ENCODE measurements at places on chromosomes 16 and 17.

GRCh38 chr17:42521036-42521435 lies 15.0 kb upstream of the NAGLU start:
- no peak for DNase-seq

GRCh38 chr17:17084941-17085340 lies 42.7 kb downstream of the MPRIP start:
- DNase-seq, result no peak

GRCh38 chr17:38867179-38867967 lies 2.5 kb upstream of the LASP1 start:
- no peak for DNase-seq

DNA sequence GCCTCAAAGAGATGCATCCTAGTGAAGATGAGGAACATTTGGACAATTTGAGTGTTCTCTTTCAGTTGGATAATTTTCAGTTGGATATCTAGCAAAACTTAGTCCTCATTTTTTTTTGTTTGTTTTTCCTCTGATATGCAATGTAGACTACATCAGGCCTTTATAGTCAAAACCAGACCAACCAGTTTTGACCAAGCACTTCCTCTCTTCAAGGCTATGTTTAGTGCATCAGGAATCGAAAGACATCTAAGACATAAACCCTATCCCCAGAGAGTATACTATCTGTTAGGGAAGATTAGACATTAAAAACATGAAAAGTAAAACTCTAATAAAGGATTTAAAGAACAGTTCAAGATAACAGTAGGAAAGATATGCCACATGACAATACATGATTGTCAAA lies 256.1 kb downstream of the IRX3 start:
- DNase-seq, result no peak

- peak; percentile 47 for DNase-seq
Measured at GRCh38 chr17:37774504-37774903, 29.6 kb upstream of the HNF1B start.

GRCh38 chr16:84307209-84307954 lies 12.7 kb downstream of the WFDC1 start:
- DNase-seq, result no peak

- no peak for DNase-seq
Measured at GRCh38 chr16:66948134-66948836, 12.8 kb upstream of the CES3 start.

- DNase-seq, result no peak
Measured at GRCh38 chr17:4881761-4882555, 17.4 kb upstream of the C17orf107 start.

GRCh38 chr17:80649672-80650330 lies 105.2 kb downstream of the RPTOR start:
- peak; percentile 71 for DNase-seq

GRCh38 chr17:12492450-12492849 lies 173.2 kb upstream of the MYOCD start:
- no peak for DNase-seq

- no peak for DNase-seq
Measured at GRCh38 chr16:86431540-86431939, 78.8 kb upstream of the FOXF1 start.

- no peak for DNase-seq
Measured at GRCh38 chr17:59349178-59349577, 17.7 kb downstream of the YPEL2 start.

- DNase-seq, result no peak
Measured at GRCh38 chr16:88013091-88013609, 61.9 kb downstream of the BANP start.

- no peak for DNase-seq
Measured at GRCh38 chr17:47935961-47936360, 5.4 kb upstream of the PNPO start.

GRCh38 chr17:58531122-58531521 lies 16.7 kb upstream of the MTMR4 start:
- DNase-seq, result no peak

- DNase-seq, result no peak
Measured at GRCh38 chr17:21012736-21013135, 30.1 kb downstream of the USP22 start.

- DNase-seq, result peak; percentile 44
Measured at GRCh38 chr17:50834429-50835300, 721 bp upstream of the WFIKKN2 start.

- no peak for DNase-seq
Measured at GRCh38 chr16:74874123-74874522, 99.5 kb upstream of the FA2H start.

DNA sequence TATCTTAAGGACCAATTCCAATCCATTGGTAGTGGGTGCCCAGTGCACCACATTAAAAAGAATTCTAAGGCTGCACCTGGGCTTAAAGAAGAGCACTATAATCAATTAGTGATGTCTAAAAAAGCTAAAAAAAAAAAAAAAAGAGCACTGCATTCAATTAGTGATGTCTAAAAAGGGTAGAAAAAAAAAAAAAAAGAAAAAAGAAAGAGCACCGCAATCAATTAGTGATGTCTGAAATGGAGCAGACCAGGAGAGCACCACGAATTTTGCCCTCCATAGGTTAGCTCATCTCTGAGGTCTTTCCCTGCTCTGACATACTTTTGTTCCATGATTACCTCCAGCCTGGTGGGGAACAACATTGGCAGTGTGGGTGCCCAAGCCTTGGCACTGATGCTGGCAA lies 18.9 kb upstream of the CYLD start:
- DNase-seq, result no peak

- DNase-seq, result no peak
Measured at GRCh38 chr17:6035801-6036394, 34.3 kb upstream of the WSCD1 start.

DNA sequence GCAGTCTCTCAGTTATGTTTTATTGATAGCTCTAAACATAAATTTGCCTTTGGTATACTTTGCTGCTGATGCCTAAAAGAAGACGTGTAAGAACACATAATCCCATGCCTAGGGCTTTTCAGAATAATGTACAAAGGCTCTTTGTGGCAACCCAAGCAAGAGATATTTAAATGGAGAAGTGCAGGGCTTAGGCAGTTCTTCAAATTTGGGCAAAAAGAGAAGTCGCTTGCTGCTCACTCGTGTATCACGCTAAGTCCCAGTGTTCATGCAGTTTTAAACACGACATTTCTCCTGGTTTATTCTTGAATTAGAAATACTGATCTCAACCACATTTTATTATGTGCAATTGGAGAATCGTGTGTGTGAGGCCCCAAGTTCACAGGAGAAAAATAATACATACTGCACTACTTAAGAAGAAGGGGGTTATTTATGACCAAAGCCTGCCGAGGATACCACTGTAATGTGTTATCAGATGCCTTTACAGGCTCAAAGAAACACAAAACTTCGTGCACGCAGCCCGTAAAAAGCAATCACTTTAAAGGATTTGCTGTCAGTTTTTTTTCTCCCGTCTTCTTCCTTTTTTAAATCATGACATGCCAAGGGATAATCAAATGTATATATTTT lies 22.5 kb upstream of the IRX6 start:
- DNase-seq, result no peak

GRCh38 chr16:79466111-79466510 lies 134.4 kb downstream of the MAF start:
- no peak for DNase-seq

DNA sequence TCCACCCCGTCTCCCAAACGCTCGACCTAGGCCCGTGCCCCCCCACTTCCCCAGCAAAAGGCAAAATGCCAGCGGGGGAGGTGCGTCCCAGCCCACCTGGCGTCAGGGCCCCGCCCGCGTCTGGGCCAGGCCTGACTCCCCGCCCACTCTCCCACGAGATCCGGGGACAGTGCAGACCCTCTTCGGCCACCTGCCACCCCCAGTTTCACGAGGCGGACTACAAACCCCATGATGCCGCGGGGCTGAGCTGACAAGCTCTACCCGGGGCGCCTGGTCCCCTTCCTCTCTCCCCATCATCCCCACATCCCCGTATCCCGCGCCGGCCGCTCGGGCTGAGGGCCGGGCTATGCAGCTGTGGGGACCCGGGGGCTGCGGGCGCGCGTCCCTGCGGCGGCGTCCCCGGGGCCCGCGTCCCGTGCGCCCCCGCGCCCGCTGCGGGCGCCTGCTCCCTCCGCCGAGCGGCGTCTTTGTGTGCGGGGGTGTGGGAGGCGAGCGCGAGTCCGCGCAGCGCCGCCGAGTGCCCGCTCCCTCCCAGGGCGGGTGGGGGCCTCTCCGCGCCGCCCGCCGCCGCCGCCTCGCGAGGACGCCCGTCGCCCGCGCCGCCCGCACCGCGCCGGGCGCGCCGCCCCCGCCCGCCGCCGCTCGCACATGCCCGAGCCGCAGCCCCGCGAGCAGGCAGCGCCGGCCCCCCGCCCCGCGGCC lies at the start of gene ANKRD13B:
Gene ANKRD13B, plus strand, starts transcription at position 283 of the 702 bp plus-strand sequence. CDS start 490 bp downstream, outside the sequence.
- no peak for DNase-seq

GRCh38 chr16:8874388-8874787 lies 5.6 kb upstream of the CARHSP1 start:
- no peak for DNase-seq

Measured in activated naive CD4-positive, alpha-beta T cell treated with anti-CD3 and anti-CD28 coated beads, Interleukin-2, amount 50 U/mL, for 72 hours (primary cell).